ENCODE measurements at places on chromosomes 3 and 15.

DNA sequence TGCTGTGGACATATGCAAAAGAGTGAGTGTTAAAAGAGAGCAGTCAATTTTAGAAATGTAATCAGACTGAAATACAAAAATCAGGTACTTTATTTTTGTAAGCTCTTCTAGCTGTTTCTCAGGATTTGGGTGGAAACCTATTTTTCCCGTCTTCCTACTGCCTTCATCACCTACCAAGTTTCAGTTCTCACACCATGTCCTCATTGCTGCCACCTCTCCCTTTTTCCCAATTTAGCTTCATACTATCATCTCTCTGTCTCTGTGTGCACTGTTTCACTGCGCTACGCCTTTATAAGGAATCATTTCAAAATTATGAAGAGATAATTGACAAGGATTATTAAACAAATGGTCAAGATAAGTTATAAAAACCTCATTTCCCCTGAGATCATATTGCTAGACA is 7.7 kb downstream of the SRP14 start:
- DNase-seq: no peak

GRCh38 chr15:98233873-98234272 is 273.4 kb downstream of the ARRDC4 start:
- no peak for DNase-seq

DNA sequence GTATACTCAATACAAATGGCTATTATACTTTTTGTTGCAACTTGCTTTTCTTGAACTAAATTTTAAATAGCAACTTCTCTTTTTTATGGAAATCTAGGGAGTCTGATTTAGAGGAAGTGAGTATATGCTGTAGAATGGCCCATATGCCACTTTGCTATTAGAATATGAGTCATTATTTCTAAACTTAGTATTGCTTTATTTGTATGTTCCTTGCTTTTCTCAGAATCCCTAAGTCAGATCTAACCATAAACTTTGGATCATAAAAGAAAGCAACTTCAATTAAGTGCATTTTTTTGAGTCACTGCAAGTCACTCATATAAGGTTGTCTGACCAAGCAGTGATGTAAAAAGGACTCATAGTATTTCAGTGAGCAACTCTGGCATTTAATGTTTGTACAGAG is 17.5 kb upstream of the SPTSSB start:
- no peak for DNase-seq

DNA sequence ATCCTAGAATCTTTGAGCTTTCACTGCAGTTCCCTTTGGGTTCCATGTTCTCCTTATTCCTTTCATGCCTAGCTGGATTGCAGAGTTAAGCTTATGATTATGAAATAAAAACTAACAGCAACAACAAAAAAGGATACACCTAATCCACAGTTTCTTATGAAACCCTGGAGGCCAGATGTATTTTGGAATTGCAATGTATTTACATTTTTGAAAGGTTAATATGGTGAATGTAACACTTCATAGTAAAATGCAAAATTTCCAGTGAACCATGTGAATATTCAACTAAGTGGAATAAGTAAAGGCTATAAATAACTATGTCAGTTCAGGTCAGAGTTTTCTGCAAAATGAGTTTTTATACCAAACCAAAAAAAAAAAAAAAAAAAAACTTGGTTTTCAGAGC is 65.8 kb upstream of the FLNB start:
- DNase-seq: no peak

GRCh38 chr15:83475551-83475950 is 28.4 kb downstream of the SH3GL3 start:
- DNase-seq: no peak

DNA sequence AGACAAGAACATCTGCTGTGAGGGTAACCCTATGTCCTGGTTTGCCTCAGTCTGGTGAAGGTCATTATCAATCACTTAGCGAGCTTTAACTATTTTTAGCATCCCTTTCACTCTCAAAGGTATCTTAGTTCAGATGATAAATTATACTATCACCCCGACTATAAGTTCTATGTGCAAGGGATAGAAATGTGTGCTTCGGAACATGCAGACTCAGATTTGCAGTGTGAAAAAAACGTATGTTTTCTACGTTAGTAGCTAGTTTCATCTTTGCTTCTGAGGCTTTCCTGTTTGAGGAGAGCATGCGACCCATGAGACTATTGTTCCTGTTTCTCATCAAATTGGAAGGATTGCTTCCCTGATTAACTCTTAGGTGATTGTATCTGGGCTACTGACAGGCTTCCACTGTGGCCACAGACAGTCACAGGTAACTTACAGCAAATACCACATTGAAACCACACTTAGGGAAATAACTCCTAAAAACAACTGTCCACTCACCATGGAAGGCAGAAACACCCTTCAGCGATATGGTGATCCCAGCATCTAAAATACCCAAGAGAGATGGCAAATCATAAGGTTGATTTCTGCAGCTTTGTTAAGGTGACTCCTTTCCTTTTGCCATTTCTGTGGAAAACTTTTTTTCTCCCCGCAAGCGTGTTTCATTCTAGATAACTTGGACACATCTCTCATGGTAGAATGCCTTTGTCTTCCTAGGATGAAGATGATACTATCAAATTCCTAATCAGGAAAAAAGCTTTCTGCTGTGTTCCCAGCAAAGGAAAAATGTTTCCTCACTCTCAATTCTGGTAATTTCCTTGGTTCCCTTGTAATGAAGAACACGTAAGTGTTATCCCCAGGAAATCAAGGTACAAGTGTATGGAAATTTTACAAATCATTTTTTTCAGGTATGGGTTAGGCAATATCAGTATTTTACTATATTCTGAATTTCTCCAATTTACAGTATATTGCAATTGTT is 5.2 kb downstream of the GCSAM start:
- no peak for DNase-seq

- DNase-seq: peak; percentile 46
Observed at GRCh38 chr3:127787071-127787490, 35.2 kb downstream of the MGLL start.

DNA sequence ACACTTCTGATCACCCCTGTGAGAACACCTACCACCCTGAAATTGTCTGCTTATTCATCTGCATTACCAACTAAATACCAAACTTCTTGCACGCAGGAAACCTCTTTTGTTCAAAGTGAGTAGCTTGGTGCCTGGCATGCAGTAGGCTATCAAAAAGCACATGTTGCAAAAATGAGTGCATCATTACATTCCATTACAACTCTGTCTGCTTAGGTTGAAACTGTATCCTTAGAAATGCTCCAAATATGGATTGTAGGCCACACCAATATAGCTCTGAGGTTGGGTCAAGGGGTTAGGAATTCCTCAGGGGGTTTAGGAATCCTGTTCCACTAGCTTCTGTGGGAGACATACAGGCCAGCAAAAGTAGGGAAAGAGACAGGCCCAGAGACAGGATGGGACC is 107.2 kb downstream of the THRB start:
- no peak for DNase-seq

GRCh38 chr15:100721758-100722550 is 119.6 kb downstream of the ASB7 start:
- no peak for DNase-seq

- peak; percentile 81 for DNase-seq
Observed at GRCh38 chr15:72312605-72313447, 7.1 kb downstream of the CELF6 start.

DNA sequence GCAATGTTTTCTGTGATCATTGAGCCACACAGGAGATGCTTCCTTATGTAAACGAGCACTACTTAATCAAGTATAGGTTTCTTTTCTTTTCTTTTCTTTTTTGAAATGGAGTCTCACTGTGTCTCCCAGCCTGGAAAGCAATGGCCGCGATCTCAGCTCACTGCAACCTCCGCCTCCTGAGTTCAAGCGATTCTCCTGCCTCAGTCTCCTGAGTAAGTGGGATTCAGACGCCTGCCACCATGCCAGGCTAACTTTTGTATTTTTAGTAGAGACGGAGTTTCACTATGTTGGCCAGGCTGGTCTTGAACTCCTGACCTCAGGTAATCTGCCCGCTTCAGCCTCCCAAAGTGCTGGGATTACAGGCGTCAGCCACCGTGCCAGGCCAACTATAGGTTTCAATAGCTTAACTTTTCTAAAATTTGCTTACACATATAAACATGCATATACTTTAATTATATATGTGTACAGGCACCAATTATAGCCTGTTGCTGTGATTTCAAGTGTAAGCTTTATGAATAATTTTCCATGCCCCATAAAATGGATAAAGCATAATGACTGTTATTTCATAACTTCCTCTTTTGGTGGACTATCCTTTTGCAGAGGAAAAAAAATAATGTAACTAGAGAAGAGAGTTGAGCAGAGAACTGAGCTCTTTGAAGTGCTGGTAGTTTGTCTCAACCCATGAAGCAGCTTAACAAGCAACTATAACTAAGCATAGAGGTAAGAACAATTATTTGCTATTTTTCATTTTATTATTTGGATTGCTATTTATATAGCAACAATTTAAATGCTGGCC is 24.8 kb upstream of the MBNL1 start:
- DNase-seq: no peak

- peak; percentile 9 for DNase-seq
Observed at GRCh38 chr15:81950841-81951414, 94.9 kb downstream of the MEX3B start.

DNA sequence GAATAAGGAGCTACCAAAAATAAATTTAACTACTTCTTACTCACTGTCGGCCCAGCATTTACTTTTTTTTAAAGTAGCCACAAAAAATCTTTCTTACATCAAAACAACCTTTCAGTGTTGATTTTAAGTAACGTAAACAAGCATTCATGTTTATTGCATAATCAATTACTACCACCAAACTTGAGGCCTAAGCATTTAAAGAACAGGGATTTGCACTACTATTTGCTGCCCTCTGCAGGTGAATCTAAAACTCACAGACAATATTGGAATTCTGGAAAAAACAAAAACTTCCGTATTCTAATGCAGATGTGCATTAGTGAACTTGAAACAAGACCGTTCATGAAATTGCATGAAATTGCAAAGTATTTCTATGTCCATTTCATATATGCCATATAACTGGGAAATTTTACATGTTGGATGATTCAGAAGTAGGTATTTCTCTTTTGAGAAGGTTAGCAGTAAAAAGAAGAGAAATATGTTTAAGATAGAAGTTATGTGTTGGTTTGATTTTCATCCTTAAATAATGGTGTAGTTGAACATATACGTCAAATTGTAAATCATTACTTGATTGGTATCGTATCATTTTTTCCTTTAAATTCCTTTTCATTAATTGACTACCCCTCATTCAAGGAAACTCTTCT is 55.6 kb downstream of the CGGBP1 start:
- peak; percentile 27 for DNase-seq

DNA sequence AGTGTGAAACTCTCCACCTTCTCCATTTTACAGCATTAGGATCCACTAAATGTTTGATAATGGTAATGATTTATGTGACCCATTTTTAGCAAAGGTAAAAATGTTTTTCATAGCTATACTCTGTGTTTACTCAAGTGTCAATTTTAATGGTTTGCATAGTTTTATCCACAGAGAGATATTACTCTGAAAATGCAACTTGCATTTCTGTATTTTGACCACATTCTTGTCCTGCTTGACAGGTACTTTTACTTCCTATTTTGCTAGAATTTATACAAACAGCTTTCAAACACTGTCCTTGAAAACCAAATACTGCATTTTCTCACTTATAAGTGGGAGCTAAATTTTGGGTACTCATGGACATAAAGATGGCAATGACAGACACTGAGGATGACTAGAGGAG is 62.9 kb downstream of the SERPINI1 start:
- no peak for DNase-seq

- no peak for DNase-seq
Observed at GRCh38 chr3:13524979-13525669, 23.8 kb upstream of the FBLN2 start.

Measured in SK-N-SH (cell line).